Endodermal cell (in vitro differentiated cells): ENCODE measurements at places on chromosomes 1 and 21. TPM values are rescaled to one million over a fixed set of nuclear protein-coding genes. Genes with fewer than 3 reads are reported as not detected.
A peak's percentile ranks its signal among the peaks of the same experiment; 100 is the strongest.

DNA sequence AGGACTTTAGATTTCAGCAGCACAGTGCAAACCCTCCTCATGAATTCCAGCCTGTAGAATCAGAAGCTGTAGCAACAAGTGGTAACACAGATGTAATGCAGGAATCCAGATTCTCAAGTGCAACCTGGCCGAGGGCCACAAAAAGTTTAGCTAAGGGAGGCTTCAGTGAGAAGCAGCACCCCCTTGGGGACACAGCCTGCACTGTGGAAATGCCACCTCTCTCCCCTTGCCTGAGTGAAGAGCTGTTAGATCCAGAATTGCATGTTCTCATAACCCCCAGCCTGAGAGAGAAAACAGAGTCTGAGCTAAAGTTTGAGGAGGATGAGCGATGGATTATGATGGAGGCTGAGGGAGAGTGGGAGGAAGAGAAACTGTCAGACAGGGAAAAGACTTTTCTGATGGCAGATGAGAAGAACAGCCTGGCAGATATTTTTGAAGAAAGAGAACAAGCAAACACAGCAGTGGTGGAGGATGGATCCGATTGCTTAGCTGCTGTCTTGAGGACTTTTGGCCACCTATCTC, 80.5 kb upstream of the BMP8A start:
- DNase-seq, result peak; percentile 87

GRCh38 chr1:96723377-96723776, 1.8 kb downstream of the PTBP2 start:
- no peak for DNase-seq

GRCh38 chr1:55610203-55610602, 395.0 kb upstream of the USP24 start:
- no peak for DNase-seq

DISC1 gene
- total RNA-seq, result 3.8 to 9.3 TPM (median 8.0 TPM) in 3 replicates

GRCh38 chr1:19028110-19028509, 71.6 kb upstream of the IFFO2 start:
- DNase-seq, result peak; percentile 77

DNA sequence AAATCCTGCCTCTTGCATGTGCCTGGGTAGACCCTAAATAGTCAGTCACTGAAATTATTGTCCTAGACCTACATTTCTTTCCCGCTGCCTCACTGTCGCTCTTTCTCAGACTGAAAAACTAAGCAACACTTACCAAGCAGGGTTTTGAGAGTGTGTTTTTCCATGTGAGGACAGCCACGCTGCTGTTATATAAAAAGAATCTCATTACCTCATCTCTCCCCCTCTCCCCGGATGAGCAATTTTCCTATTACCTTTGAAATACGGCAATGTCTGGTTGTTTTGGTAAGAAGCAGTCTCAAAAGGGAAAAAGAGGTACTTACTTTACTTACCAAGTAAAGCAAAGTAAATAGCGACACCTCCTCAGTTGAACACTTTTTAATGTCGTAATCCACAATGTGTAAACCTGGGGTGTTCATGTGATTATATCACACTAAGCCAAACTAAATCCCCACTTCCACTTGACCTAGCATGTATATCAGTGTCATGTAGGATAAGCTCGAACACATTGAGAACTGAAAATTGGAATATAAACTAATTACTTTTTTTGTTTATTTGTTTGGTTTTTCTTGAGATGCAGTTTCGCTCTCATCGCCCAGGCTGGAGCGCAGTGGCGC, 12.2 kb upstream of the VN1R5 start:
- DNase-seq, result no peak

GRCh38 chr1:172283766-172284165, 136.7 kb upstream of the C1orf105 start:
- no peak for DNase-seq

GRCh38 chr21:28592205-28592865, 400.3 kb downstream of the LTN1 start:
- no peak for DNase-seq
